ENCODE measurements at places on chromosomes 13 and 19.

DNA sequence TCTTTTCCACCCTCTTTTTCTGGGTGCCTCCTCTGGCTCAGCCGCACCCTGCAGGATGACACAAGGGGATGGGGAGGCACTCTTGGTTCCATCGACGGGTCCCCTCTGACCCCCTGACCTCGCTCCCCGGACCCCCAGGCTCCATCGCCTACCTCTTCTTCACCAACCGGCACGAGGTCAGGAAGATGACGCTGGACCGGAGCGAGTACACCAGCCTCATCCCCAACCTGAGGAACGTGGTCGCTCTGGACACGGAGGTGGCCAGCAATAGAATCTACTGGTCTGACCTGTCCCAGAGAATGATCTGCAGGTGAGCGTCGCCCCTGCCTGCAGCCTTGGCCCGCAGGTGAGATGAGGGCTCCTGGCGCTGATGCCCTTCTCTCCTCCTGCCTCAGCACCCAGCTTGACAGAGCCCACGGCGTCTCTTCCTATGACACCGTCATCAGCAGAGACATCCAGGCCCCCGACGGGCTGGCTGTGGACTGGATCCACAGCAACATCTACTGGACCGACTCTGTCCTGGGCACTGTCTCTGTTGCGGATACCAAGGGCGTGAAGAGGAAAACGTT, 24.0 kb downstream of the LDLR start:
- DNase-seq, result no peak

DNA sequence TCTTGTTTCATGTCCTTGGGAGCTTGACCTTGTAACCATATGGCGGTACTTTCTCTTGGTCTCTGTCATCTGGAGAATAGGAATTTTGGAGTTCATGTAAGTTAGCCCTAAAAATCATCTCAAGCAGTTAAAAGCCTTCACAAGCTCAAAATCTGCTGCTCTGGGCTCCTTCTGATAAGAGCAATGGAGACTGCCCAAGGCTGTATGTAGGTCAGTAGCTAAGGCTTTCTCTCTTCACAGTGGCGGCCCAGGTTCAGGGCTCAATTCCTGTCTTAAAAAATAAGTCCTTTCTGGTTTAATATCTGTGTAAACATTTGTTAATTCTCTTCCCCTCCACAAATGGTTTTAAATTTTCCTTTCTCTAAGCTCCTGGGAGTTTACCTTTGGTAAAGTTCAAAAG, 45.3 kb upstream of the ANKRD10 start:
- no peak for DNase-seq

- no peak for DNase-seq
These were observed 4.1 kb upstream of the C1QTNF9B start for GRCh38 chr13:23901365-23901764.

GRCh38 chr13:86900906-86901305, 770.3 kb upstream of the SLITRK5 start:
- no peak for DNase-seq

GRCh38 chr19:18304458-18305310, 18.2 kb downstream of the LSM4 start:
- DNase-seq, result no peak

GRCh38 chr13:45219123-45219891, 18.5 kb upstream of the KCTD4 start:
- DNase-seq, result no peak
